ENCODE measurements at places on chromosomes 7 and 10.

DNA sequence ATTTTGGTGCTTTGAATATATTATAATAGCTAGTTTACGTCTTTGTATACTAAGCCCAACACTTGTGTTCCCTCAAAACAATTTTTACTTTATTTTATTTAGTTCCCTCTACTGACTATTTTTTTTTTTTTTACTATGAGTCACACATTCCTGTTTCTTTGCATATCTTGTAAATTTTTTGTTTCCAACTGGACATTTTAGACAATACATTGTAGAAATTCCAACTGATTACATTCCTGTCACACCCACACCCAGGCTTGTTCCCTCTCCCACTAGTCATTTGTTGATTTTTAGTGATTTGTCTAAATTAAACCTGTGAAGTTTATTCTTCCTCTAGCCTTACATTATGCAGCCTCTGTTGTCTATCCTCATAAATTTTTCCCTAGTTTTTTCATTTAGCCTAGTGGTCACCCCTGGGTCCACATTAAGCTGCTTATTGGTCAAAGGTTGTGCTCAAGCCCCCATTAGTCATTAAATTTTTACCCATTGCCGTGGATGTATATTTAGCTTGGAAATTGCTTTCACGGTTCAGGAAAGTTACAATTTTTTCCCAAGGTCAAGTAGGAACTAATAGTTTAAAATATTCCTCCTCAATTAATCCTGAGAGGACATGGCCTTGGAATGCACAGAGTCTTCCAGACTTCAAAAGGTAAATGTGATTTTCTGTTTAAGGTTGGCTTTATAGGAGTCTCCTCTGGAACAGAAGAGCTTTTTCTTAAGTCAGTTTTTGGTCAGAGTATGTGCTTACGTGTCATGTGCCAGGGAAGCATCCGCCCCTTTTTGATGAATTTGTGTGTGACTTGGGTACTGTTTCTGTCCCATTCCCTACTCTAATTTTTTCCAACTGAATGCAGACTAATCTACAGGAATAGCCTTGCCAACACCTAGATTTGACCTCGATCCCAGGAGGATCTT, 207.6 kb upstream of the TMEM72 start:
- peak; percentile 40 for DNase-seq

DNA sequence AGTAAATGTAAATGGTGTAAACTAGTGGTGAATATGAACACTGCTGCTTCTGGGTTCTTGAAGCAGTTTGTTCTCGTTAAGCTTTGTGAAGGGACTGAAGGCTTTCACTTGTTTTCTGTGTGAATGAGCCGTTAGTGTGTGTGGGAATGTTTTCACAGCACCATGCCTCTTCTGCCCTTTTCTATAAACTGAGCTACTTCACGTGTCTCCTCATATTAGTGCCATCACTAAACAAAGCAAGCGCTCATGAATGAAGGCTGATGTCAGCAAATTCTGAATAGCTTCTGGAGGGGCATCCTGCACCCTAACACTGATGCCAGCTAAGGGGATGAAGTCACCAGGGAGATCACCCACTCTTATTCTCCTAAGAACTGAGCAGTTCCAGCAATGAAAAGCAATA, 205.6 kb upstream of the ETV1 start:
- no peak for DNase-seq

DNA sequence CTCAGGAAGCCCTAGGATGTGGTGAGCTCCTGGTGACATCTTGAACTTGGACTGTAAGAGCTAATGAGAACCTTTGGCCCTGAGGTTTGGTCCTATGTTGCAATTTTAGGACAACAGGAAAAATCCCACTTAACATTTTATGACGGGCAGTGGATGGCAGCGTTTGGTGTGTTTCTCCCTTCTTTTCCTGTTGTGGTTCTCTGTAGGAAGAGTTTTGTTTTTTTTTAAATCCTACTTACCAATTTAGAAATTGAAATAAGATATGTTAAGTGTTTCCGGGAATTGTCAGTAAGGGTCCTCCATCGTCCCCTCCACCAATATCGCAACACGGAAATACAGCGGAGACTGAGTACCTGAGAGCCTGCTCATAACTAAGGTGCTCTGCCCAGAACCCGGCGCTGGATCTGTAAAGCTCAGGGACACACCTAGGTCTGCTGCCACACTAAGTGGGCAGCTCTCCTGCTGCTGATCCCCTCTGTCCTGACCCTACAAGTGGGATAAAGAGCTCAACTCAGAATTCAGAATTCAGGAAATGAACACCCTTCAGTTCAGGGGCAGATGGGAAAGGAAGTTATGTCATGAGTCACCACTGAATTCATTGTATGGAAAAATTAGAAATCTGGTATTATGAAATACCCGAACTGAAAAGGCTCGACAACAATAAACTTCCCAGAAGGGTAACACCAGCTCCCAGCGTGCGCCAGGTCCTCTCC, 9.1 kb upstream of the PROSER2 start:
- DNase-seq = no peak

- no peak for DNase-seq
Measured at GRCh38 chr7:17907014-17907413, 33.3 kb downstream of the SNX13 start.

DNA sequence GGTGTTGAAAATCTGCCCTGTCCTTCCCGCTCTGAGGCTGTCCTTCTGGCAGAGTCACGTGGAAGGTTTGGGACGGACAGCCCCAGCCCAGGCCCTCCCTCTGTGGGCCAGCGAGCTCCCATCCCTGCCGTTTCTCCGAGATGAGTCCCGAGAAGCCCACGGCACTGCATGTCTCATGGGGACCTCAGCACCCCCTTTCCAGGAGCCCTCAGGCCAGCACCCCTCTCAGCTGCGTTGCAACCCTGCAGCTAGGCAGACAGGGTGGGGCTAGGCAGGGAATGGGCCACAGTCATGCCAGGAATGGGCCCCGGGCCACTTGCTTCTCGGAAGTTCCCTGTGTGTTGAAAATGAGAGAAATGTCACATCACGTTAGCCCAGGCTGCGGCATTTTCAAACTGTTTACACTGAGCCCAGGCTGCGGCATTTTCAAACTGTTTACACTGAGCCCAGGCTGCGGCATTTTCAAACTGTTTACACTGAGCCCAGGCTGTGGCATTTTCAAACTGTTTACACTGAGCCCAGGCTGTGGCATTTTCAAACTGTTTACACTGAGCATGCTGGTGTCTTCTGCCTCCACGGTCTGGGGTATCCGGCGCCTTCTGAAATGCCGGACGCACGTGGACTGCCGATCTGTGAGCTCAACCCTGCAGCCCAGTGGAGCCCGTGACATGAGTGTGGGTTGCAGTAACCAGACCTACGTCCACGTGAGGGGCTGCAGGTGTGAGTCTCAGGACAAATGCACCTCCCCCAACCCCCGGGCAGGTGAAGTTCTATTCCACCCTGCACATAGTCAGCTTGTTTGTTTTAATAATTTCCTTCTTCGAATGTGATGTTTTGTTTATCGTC, 42.6 kb downstream of the FAM20C start:
- peak; percentile 92 for DNase-seq

DNA sequence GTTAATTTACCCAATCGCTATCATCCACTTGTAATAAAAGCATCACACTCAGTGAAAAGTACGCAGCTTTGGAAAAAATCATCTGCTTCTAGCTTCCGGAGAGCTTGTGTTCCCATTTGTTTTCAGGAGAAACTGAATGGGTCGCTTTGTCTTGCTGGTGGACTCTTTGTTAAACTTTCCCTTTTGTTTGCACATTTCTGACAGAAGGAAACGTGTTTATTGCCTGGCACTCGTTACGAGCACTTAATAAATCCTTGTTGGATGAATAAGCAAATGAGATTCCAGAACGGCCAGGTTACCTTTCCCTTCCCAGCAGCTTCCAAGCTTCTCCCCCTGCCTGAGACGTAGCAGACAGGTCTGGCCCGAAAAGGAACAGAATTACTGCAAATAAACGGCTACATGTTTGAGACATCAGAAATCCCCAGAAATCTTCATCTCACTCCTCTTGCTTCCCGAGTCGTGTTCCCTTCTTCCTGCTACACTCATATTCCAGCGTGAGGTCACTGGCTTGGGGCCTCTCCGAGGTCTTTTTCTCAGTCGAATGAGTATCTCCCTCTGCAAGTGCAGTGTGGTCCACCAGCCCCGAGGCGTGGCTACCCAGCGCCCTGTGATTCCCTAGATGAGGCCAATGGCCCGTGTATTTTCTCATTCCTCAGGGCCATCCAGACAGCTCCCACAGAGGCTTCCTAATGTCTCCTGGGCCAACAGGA, 167.2 kb downstream of the FRMD4A start:
- no peak for DNase-seq

GRCh38 chr10:68171539-68172080, 60.3 kb downstream of the ATOH7 start:
- DNase-seq = no peak

GRCh38 chr10:77328272-77328816, 309.3 kb downstream of the KCNMA1 start:
- DNase-seq = peak; percentile 9

DNA sequence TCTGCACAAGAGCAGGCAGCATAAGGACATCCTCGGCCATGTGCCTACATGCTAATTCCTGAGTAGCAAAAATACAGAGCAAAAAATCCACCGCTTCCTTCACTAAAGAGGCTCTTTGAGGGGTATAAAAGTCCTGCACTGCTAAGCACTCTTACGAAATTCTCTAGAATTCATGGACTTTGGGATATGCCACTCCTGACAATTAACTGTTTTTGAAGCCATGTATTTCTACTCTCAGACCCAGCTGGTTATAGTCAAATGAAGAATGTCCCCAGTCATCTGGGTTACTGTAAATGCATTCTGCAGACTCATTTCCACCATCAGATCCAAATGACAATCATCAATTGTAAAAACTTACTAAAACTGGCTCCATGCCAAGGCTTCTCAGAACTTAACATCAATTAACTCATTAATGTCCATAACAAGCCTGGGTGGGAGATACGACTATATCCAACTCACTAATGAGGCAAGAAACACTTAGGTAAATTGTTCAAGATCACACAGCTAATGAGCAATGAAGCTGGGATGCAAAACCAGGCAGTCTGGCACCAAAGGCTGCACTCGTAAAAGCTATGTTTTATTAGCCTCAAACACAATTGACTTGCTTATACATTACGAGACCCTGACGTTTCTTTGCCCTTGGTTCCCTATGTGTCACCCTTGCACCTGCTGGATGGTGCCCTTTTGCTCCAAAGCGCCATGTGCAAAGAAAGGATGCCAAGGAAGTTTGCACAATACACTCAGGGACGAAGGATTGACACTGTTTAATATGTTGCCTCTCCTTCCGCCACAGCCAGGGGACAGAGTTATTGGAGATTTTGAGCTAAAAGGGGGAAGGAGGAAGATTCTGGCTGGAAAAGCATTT, 250.4 kb downstream of the ELMO1 start:
- DNase-seq = no peak

- peak; percentile 81 for DNase-seq
Measured at GRCh38 chr10:73577788-73578187, 13.4 kb downstream of the USP54 start.

GRCh38 chr10:5583525-5584175, 58.9 kb downstream of the CALML3 start:
- peak; percentile 91 for DNase-seq

DNA sequence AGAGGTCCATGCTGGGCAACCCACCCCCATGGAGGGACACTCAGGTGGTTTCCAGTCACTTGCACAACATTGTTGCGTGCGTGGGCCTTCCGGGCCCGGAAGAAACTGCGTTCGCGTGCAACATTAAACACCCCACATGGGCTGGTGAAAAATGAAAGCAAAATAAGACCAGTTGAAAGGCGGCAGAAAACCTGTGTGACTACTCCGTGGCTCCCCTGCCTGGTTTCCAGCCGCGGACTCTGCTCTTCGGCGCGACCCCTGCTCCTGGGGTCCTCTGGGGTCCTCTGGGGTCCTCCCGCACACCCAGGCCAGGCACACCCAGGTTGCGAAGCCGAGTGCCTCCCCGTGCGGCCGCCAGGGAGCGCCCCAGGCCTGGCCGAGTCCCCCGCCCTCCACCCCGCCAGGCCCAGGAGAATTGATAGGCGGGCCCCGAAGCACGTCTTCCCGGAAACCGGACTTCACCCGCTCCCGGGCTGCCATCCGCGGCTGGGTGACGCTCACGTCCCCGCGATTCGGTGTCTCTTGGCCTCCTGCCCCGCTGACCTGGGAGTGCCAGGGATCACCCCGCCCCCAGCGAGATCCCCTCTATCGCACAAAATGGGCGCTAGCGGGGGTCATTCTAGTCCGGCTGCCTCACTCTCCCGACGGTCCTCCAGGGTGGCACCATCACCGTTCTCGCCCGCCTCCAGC, 1.9 kb upstream of the SH2D4B start:
- peak; percentile 56 for DNase-seq

- peak; percentile 8 for DNase-seq
Measured at GRCh38 chr7:94382132-94382531, 12.6 kb upstream of the COL1A2 start.

GRCh38 chr10:34727595-34728033, 87.5 kb downstream of the PARD3 start:
- peak; percentile 43 for DNase-seq

All from trophoblast cell (in vitro differentiated cells and primary cell).